Choroid plexus epithelial cell (primary cell): ENCODE measurements at places on chromosomes 11 and 22.
A peak's percentile ranks its signal among the peaks of the same experiment; 100 is the strongest.

DNA sequence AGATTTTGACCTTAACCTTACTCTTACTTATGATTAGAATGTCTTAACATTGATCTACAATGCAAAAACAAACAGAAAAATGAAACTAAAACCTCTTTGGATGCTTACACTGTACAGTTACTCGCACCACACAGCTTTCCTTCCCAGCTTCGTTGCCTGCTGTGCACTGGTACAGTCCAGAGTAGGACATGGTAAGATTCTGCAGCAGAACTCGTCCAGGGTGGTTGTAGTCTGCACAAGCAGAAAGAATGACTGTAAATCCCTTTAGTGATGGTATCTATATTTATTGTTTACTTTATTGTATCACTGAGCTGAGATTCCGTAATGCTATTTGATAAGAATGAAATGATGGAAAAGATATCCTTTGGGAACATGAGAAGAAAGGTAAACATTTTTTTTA lies 21.0 kb upstream of the HSPA8 start:
- peak; percentile 65 for DNase-seq

DNA sequence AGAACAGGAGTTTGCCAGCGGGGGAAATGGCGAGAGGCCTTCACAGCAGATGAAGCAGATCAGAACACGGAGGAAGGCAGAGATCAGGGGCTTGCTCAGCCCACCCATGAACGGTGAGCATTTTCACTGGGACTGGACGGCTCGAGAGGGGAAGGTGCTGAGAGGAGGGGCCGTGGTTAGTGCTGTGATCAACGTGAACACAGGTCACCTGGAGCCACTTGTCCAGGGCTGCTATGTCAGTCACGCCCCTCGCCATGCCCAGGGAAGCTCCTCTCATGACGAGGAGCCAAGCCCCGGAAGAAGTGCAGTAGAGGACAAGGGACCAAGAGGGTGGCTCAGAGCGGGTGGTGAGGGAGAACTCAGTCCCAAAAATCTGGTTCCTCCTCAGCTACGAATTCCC lies 7.0 kb downstream of the PLA2G6 start:
- no peak for DNase-seq

GRCh38 chr11:116109228-116109627 lies 605.0 kb upstream of the CADM1 start:
- peak; percentile 2 for DNase-seq

DNA sequence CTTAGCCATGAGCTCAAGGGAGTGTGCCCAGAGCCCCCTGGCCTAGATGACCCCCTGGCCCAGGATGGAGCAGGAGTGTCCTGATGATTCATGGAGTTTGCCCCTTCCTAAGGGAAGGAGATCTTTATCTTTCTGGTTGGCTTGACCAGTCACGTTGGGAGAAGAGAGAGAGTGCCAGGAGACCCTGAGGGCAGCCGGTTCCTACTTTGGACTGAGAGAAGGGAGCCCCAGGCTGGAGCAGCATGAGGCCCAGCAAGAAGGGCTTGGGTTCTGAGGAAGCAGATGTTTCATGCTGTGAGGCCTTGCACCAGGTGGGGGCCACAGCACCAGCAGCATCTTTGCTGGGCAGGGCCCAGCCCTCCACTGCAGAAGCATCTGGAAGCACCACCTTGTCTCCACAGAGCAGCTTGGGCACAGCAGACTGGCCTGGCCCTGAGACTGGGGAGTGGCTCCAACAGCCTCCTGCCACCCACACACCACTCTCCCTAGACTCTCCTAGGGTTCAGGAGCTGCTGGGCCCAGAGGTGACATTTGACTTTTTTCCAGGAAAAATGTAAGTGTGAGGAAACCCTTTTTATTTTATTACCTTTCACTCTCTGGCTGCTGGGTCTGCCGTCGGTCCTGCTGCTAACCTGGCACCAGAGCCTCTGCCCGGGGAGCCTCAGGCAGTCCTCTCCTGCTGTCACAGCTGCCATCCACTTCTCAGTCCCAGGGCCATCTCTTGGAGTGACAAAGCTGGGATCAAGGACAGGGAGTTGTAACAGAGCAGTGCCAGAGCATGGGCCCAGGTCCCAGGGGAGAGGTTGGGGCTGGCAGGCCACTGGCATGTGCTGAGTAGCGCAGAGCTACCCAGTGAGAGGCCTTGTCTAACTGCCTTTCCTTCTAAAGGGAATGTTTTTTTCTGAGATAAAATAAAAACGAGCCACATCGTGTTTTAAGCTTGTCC lies 14.3 kb downstream of the ADORA2A start:
- no peak for DNase-seq

DNA sequence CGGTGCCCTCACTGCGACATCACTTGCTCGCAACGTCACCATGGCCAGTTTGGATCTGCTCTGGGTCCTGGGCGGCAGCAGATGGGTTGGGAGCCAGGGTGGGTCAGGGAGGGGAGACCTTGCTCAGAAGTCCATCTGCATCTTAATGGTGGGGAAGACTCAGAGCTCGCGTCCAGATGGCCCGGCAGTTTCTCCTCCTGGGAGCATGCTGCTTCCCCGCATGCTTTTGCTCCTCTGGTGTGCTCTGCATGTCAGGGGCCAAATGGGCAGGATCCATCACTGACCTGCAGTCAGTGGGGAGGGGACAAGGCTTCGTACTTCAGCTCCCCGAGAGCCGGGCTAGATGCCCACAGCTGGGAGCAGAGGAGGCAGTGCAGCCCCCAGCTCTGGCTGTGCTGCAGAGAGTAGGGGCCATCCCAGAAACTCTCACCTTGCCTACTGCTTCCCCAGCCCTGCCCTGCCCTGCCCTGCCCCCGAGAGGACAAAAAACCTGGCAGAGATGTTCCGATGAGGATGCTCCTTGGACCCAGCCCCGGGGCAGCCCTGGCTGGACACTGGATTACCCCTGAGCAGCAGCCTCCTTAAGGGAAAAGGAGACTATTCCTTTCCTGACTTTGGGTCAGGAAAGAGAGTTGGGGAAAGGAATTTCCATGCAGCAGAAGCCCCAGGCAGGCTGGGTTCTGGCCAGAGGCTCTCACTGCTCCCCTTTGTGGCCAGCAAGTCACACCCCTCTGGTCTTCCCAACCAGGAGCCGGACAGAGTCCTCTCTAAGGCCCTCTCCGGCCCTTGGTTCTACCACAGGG lies 149.9 kb downstream of the PKNOX2 start:
- DNase-seq, result no peak
